ENCODE measurements at places on chromosomes 13 and 19.

GRCh38 chr13:34265046-34265679 is 447.2 kb downstream of the RFC3 start:
- DNase-seq, result no peak

DNA sequence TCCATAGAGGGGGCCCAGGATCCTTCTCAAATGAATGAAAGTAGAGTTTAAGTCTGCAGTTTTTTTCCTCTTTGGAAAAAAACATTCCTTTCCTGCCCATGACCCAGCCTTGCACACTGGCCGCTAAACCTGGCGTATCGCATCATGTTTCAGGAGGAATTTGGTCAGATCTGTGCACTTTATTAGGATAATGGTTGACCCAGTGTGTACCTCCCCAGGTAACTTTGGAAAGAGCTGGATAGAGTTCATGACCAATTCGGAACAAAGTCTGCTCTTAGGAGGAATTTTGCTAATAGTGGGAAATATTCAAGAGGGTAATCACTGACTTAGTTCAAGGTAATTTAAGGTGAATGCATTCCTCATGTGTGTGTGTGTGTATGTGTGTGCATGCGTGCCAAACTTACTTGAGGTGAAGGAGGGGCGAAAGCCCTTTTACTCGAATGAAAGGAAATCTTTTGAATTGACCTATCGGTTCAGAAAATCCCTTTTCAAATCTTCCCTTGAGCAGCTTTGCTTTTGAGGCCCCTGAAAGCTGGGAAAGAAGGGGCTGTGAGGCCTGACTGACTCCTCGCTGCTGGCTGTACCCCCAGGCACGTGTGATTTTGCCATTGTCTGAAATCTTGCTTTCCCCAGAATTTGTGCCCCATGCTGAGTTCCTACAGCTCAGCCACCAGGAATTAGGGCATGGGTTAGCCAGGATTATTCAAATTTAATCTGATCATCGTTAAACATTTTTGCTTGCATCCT is 46.3 kb downstream of the SIPA1L3 start:
- no peak for DNase-seq

DNA sequence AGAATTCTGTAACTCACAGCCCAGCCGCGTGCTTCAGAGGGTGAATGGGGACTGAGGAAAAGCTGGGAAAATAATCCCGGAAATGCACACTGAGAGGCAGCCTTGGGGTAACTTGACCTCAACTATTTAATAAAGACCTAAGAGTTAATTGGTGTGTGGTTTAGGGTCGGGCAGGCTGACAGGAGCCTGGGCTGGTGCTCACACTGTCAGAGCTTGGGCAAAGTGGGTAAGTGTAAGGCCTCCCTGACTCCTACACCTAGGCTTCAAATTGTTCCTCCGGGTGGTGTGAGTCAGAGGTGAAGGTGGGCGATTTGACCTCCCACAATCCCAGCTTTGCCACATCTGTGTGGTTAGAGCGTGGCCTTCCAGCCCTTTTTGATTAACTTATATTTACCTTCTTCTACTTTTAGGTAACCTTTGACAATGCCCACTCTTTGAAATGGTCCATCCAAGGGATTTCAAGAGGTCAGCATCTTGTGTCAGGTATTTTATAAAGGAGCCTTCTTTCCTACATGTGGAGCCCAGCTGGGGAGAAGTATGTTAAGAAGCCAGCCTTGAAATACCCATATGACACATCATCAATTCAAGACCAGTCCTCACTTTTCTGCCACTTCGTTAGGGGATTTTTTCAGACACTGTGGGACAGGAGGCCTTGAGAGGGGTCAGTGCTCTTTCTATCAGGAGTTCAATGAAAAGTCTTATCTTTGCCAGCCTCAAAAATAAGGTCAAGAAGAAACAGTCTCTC is 114.2 kb downstream of the NUFIP1 start:
- no peak for DNase-seq

DNA sequence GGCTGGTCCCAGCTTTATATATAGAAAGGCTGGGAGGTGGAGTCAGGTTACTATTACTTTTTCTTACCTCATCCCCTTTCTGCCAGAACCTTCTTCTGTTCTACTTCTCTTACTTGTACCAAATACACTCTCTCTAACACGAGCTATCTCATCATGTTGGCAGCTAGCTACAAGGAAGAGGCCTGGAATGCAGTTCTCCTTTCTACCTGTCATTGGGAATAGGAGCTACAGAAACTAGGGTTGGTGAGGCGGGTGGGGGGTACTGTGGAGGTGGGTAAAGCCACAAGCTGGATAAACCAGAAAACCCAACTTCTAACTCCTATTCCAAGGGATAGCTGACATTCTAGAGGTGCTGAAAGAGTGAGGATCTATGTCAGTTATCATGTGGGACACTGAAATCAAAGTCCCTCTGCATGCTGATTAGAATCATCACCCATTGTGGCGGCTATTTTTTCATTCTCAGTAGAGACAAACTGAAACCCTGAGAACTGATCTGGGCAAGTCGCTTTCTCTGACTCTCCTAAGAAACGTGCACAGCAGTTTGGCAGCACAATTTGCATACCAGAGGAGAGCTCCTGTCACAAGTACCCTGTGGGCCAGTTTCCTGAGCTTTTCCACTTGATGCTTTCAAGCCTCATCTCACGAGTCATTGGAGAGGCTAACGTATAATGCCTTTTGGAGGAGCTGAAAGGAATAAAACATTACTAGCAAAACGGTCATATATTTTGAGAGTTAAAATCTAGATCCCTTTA is 358.1 kb downstream of the ENOX1 start:
- DNase-seq, result no peak

GRCh38 chr19:55132453-55133129 is 15.2 kb upstream of the PPP1R12C start:
- DNase-seq, result no peak

DNA sequence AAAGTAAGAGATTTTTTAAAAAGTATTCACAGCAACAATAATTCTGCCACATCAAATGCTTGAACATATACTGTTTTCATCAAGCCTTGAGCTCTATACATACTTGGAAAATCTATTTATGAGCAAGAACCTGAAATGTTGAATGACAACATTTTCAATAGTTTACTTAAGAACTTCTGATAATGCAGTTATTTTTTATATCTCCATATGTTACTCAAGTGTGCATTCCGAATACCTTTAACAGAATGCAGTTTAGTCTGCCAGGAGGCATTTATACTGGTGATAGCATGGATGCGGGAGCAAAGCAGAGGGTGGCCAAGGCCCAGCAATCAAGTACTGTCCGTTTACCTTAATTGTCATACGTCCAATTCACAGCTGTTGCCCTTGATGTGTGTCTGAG is 589.5 kb downstream of the KCTD12 start:
- DNase-seq, result no peak

GRCh38 chr13:39760521-39760920 is 105.1 kb downstream of the COG6 start:
- DNase-seq, result no peak

DNA sequence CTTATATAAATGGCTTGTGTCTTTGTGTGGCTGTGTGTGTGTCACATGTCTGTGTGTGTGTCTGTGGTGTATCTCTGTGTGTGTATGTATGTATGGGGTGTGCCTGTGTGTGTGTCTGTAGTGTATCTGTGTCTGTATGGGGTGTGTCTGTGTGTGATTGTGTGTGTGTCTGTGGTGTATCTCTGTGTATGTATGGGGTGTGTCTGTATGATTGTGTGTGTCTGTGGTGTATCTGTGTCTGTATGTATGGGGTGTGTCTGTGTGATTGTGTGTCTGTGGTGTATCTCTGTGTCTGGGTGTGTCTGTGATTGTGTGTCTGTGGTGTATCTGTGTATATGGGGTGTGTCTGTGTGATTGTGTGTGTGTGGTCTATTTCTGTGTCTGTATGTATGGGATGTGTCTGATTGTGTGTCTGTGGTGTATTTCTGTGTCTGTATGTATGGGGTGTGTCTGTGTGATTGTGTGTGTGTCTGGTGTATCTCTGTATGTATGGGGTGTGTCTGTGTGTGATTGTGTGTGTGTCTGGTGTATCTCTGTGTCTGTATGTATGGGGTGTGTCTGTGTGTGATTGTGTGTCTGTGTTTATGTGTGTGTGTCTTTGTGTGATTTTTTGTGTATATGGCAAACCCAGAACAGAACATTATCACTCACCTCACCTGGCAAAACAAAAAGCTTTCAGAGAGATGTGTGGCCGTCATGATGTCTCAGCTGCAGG is 56.1 kb upstream of the MCF2L start:
- DNase-seq, result no peak

- DNase-seq, result no peak
Observed at GRCh38 chr19:39270036-39270871, 2.1 kb downstream of the IFNL2 start.

DNA sequence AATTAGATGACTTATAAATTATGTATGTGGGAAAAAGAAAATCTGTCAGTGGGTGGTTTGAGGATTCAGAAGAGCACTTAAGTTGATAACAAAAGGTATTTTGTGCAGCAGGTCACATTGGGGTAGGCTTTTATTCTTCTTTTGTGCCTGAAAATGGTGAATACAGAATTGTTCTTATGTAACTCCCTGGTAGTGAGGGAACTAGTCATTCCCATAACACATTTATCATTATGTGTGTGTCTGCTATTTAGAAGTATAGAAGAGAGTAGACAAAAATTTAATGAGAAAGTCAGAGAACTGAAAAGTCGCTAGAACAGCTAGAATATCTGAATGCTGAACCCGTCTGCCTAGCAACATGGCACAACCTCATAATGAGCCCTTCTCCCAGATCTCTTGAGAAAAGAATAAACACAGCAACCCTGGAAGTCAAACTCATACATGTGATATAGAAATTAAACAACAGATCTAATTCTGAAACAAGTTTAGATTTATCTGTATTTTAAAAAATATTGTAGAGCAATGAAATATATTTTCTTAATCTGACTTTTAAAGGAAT is 111.8 kb upstream of the EDNRB start:
- DNase-seq, result no peak

- no peak for DNase-seq
Observed at GRCh38 chr19:38922482-38922881, 8.1 kb downstream of the SARS2 start.

DNA sequence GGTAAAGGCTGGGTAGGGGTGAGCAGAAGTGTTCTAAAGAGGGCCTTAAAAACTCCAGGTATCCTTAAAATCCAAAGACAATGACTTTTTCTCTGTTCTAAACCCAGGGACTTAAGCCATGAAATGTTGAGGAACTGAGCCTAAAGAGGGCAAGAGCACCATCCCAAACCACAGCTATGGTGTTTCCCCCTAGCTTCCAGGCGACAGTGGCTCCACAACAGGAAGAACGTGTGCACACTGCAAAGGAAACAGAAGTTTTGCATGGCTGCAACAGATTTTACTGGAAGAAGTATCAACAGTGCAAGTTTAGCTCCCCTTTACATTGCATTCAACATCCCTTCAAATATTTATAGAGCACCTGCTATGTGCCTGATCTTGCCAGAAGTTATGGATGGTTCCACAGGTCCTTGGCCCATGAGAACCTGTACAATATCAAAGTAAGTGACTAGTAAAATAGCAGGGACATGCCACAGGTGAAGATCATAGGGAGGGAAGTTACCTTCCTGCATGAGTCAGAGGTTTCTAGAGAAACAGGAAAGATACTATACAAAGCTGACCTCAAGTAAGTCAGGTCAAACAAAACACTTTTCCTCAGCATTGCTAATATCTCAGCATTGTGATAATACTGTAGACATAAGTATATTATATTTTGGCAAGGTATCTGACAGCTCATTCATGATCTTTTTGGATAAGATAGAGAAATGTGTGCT is 8.4 kb upstream of the KCTD12 start:
- DNase-seq, result no peak

GRCh38 chr13:99993660-99994637 is 12.4 kb downstream of the ZIC2 start:
- peak; percentile 20 for DNase-seq

GRCh38 chr19:46605356-46605821 is 4.3 kb downstream of the CALM3 start:
- no peak for DNase-seq

- no peak for DNase-seq
Observed at GRCh38 chr13:81304121-81304659, 963.3 kb upstream of the SPRY2 start.

- no peak for DNase-seq
Observed at GRCh38 chr13:24274452-24275021, 34.8 kb upstream of the C1QTNF9 start.

- DNase-seq, result no peak
Observed at GRCh38 chr19:3649888-3650287, 23.3 kb upstream of the CACTIN start.

GRCh38 chr13:36082396-36082795 is 48.8 kb downstream of the DCLK1 start:
- no peak for DNase-seq

DNA sequence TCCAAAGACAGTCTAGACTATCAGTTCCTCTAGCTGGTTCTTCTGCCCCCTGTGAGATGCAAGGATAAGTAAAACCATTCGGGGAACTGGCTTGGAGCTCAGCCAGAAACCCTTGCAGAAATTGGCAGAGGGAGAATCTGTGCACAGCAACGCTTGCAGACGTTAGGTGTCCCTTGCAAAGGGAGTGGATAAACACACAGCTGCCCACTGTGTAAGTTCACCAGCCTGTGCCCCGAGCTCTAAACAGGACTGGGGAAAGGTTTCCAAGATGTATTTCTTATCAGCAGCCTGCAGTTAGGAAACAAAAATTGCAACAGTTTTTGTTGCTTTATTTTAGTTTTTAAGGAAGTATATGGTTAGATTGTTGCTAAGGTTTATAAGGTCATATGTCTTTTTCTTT is 19.0 kb upstream of the ADGRE1 start:
- no peak for DNase-seq

DNA sequence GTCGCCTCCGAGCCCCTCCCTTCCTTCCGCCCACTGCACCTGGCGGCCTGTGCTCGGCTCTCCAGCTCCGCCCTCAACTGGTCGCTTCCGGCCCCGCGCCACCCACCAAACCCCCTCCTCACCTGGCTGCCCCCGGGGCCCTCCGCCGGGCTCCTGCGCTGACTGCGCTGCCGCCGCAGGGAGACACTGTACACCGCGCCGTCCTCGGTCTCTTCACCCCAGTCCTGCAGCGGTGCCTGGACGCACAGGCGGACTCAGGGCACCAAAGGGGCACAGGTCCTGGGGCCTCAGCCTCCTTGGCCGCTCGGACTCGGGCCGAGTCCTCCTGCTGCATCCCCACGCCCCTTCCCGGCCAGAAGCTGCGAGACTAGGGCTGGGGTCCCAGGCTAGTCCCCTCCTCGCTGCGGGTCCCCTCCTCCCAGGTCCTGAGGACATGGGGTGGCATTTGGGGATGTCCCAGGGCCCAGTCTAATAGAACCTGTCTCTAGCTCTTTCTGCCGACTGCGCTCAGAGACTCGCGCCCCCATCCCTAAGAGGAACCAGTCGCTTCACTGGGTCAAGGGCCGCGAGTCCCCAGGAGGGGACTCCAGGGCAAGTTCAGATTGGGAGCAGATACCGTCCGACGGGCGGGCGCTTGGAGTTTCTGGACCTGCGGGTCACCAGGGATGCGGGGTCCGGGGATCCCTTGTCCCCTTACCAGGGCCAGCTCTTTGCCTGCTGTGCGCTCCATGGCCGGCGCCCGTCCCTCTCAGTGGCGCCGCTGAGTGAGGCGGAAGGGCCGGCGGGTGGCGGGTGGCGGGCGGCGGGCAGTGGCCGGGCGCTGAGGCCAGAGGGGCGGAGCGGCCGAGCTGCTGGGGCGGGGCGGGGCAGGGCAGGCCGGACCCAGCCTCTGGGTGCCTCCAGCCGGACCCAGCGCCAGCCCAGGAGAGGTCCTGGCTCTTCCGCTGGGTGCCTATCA is at the start of gene RGL3:
TSS of gene RGL3 (minus strand) at position 766 of the 958 bp plus-strand sequence. CDS start at position 730, 36 bp downstream.
- DNase-seq, result peak; percentile 73

GRCh38 chr13:114080739-114081561 is 51.5 kb downstream of the RASA3 start:
- peak; percentile 1 for DNase-seq
